Breast epithelium (tissue), 4 donors: ENCODE measurements at places on chromosomes 2 and 18. TPM values are rescaled to one million over a fixed set of nuclear protein-coding genes. Genes with fewer than 3 reads are reported as not detected.

The CYP26B1 gene
- total RNA-seq, result 3.8 TPM

- DNase-seq, result no peak
Observed at GRCh38 chr2:197937814-197938213, 133.4 kb downstream of the PLCL1 start.

- DNase-seq, result no peak
Observed at GRCh38 chr2:88010136-88010535, 6.2 kb downstream of the RNU2-63P start.

The METAP1D gene
- total RNA-seq, result 7.8 TPM

DNA sequence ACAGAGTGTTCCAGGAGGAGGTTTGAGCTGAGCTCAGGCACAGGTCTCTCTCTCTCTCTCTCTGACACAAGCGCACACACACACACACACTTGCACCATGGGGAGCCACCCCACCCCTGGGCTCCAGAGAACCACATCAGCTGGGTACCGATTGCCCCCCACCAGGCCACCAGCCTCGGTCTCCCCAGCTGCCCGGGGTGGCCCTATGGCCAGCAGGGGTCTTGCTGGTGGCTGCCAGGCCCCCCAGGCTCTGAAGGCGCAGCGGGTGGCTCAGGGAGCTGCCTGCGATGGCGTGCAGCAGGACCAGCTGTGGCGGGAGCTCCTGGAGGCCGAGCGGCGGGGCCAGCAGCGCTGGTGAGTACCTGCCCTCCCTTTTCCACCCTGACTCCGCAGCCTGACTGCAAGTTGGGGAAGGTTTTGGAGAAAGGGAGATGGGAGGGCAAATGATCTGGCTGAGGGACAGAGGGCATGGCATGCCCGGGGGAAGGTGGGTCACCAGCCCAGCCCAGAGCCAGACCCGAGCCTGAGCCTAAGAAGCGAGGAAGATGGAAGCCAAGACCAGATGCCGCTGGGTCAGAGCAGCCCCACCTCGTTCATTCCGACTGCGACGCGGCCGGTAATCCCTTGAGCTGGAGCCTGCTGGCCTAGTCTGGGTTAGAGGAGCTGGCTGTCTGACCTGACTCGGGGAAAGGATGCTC, 21.9 kb upstream of the SLC66A3 start:
- DNase-seq, result no peak

- no peak for DNase-seq
Observed at GRCh38 chr2:207423886-207424285, 105.9 kb upstream of the CREB1 start.

GRCh38 chr18:37346048-37346447, 219.6 kb downstream of the CELF4 start:
- DNase-seq, result no peak

The SERPINB10 gene
- total RNA-seq, result 0.15 TPM

GRCh38 chr2:223396993-223397392, 205.2 kb downstream of the SCG2 start:
- no peak for DNase-seq

The TEX44 gene
- total RNA-seq, result not detected

- no peak for DNase-seq
Observed at GRCh38 chr2:38485734-38486133, 108.7 kb upstream of the ATL2 start.

- DNase-seq, result no peak
Observed at GRCh38 chr2:231015478-231015877, 19.6 kb downstream of the SPATA3 start.

The CTAGE1 gene
- total RNA-seq, result not detected

The NEU2 gene
- not detected for total RNA-seq

The IKZF2 gene
- total RNA-seq, result 8.0 TPM

- DNase-seq, result no peak
Observed at GRCh38 chr18:25279961-25280360, 72.0 kb downstream of the ZNF521 start.

DNA sequence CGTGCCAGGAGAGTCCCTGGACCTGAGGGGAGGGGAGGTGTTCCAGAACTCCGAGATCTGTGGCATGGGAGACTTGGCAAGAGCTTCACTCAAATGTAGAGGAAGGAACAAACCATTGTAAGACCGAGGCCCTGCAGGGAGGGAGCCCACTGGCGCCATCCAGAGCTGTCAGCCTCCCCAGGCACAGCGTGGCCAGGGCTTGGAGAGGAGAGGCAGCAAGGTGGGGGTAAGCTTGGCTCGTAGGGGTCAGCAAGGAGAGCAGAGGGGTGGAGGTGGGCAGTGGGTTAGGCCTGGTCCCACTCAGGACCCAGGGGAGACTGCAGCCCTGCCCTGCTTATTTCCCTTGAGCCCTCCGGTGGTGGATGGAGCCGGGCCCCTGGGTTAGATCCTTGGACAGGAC, 3.6 kb downstream of the TMEM177 start:
- DNase-seq, result no peak

DNA sequence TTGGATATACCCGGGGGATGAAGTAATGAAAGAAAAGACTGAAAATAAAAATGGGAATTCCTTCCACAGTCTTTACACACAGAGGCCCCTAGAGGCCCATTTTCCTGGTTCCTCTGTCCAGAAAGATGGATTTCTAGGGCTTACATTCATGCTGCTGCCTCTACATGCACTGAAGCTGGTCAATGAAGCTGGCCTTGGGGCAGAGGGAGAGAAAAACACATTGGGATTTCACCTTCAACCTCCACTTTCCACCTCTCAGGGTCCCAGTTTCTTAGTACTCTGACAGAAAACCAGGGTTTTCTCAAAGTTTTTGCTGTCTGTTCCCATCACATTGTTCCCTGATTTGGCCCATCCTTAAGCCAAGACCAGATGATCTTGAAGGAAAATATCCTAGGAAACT, 154.6 kb upstream of the ZSWIM2 start:
- DNase-seq, result no peak

The COL6A3 gene
- total RNA-seq, result 116 TPM

DNA sequence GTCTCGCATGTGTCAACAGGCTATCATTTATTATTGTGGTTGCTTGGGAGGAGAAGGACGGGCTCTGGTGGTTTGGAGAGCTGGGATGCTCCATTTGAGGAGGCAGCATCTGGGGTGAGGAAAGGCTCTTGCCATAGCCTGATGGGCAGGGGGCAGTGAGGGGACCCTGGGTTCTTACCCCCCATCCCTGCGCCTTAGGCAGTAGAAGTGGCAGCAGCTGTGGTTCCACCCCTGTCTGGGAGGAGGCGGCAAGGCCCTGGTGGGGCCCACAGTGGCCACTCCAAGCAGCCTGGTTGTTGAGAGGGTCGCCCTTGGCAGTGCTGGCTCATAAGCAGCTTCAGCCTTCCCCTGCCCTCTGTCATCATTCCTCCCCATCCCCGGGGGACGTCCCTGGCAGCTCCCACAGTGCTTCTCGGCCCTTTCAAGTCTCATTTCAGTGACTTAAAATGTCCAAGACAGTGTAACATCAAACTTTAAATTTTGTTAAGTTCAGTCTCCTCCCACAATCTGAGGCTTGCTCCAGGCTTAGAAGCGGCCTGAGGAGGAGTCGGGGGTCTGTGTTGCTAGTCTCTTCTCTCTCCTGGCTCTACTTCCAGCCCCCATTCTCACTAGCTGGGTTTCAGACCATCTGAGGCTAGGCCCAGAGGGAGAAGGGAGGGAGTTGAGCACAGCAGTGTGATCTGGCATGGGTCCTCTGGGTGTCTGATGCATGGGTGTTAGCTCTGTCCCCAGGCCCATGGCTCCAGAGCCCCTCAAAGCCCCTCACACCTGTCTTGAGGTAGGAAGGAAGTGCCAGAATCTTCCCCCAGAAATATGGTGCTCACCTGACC, 34.9 kb upstream of the PTPN4 start:
- no peak for DNase-seq

- peak; percentile 78 for DNase-seq
Observed at GRCh38 chr2:38462121-38462661, 85.1 kb upstream of the ATL2 start.

DNA sequence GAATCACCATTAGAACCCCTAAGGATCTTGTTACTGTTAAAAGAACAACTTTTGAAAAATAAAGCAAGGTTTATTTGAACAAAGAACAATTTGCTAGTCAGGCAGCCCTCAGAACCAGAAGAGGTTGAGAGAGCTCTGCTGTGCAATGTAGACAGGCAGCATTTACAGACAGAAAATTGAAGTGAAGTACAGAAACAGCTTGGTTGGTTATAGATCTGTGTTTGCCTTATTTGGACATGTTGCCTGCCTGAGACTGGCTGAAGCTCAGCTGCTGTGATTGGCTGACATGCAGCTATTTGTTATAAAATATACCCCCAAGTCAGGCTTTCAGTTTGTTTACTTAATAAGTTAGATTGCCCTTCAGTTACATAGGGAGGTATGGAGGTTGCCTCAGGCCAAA, 12.5 kb downstream of the MSTN start:
- no peak for DNase-seq

DNA sequence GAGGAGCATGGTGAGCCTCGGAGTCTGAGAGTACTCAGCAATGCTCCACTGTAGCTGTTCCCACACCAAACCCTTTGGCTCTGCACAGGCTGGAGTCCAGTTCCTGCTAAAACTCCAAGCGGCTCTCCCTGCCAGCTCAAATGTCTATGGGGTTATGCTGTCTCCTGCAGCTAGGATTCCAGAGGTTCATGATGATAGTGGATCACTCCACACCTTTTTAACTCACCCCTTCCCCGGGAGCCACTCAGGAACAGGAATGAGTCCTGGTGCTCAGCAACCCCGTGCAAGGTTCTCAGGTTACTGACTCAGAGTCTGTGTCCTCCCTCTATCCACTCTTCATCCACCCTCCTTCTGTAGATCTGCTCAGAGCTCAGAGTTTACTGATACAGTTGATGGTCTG, 410.0 kb downstream of the CDH19 start:
- DNase-seq, result no peak
